Inflammatory macrophage (primary cell): ENCODE measurements at places on chromosomes 1 and 21.

- DNase-seq: no peak
These were observed 257.8 kb upstream of the HOOK1 start for GRCh38 chr1:59556802-59557548.

DNA sequence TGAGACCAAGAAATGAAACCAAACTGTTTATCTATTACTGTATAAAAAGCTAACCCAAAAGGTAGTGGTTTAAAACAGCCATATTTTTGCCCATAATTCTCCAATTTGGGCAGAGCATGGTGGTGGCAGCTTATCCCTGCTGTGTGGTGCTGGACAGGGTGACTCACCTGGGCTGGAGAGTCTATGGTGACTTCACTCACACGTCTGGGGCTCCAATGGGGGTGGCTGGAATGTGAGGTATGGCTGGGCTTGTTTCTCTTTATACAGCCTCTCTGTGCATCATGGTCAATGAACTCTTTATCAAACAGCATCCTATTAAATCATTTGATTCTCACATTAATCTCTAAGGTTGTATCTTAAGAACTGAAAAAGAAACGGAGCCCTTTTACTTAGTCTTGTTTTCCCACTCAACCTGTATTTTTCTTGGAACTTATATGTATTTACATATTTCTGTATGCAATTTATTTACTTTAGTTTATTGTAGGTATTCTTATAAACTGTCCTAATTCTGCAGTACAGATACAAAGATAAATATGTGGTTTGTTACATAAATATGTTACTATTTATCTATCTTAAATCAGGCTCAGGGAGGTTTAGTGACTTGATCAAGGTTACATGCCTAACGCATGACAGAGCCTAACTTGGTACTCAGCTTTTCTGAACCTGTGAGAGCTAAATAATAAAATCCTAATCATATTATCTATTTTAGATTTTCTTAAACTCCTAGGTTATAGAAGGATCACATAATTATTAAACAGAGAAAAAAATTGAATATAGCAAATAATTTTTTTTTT is 37.5 kb upstream of the WLS start:
- DNase-seq: no peak

DNA sequence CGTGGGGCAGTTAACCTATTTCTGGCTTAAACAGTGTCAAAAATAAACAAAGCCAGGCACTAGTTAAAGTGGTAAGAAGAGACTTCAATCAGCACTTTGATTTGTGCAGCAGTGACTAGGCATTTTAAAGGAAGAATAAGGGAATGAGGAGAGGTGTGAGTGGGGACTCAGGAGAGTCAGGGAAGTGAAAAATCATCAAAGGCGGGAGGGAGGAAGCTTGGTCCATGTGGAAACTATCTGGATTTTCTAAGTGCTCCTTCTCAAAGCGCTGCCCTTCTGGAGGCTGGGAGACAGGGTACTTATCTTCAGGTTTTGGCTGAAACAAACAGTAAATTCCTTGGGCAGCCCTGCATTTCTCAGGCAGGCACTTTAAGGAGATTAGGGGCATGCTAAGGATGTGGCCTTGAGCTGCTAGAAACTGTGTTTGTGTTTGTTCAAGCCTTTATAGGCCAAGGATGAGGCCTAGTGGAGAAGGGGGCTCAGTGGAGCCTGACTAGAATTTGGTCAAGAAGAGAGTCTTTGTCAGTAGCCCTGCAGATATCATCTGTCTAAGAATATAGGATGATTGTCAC is 486.5 kb downstream of the SIPA1L2 start:
- DNase-seq: no peak

GRCh38 chr1:246216906-246217305 is 290.2 kb downstream of the SMYD3 start:
- DNase-seq: no peak

DNA sequence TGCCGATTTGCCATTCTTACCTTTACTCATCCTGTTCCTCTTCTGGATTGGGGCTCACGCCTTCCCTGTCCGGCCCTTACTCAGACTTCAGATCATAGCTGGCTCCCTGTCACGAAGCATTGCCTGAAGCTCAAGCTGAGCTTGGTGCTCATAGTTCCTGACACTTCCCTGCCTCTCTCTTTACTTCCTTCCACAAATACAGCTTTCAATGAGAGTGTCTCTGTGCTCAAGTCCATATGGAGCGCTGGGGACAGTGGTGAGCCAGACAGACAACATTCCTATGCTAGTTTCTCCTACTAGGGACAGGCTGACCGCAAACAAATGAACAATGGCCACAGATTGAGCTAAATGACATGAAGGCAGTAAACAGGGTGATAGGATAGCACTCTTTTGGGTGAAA is 38.1 kb downstream of the HHAT start:
- DNase-seq: no peak

DNA sequence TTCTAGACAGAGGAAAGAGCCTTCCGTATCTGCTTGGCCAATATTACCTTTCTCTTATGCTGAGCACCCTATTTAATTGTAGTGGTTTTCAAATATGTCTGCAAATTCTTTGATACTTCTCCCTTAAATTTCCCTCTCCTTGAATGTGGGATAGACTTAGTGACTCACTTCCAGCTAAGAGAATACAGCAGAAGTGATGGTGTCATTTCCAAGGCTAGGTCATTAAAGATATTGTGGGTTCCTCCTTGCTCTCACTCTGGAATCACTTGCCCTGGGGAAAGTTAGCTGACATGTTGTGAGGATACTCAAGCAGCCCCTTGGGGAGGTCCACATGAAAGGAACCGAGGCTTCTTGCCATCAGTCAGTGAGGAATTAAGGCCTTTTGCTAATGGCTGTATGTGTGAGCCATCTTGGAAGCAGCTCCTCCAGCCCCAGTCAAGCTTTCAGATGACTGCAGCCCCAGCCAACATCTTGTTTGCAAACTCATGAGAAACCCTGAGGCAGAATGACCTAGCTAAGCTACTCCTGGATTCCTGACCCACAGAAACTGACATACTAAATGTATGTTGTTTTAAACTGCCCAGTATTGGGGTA is 8.1 kb upstream of the CITED4 start:
- peak; percentile 17 for DNase-seq

GRCh38 chr1:86517336-86517735 is 29.5 kb upstream of the CLCA4 start:
- no peak for DNase-seq

DNA sequence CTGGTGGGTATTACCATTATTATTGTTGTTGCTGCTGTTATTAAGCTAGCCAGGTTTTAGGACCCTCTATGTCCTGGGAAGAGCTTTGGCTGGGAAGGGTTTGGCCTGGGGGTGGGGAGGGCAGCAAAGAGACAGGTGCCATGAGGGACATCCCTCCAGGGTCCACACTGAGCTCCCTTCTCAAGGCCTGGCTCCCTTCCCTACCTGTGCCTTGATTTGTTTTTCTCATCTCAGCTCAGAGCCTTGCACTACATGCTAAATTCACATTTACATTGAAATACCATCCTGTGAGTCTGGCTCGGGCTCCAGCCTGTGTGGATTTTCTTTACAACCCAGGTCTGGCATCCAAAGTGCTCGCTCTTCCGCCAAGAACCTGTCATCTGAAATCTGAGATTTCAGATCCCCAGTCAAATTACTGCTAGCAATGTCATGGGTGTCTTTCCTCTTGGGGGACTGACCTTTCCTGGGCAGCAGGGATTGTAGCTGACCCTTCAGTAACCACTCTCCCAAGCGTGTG is 536.3 kb downstream of the PTPRU start:
- DNase-seq: no peak

DNA sequence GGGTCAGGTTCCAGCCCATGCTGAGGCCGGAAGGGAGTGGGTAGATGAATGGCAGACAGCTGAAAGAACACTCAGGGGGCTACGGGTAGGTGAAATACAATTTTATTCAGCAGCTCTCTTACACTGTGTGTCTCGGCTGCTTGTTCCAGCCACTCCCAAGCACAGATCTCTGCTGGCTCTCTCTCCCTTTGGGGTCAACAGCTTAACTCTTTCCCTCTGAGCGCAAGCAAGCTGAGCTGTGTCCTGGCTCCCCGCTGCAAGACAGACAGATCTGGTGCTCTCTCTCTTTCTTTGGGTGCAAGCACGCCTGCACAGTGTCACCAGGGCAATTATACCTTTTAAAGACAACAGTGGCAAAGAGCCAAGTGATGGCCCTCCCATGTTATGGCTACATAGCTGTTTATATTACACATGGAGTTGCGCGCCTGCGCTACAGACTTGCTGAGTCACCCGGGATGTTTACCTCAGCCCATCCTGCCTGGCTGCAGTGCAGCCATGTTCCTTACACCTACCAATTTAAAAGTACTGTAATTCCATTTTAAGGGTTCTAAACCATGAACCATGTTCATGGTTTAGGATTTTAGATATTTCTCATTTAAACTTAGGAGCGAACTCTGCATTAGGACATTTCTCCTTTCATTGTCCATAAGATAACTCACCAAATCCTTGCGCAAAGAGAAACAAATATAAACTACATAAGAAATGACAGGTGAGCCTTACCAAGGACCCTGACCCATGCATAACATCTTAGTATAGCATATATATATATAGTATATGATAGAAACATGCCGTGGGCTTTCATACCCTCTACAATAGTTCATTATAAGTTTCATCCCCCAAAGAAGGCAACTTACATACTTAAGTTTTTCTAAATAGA is 396.5 kb downstream of the SMYD3 start:
- DNase-seq: no peak

GRCh38 chr1:7984811-7985210 is 23.3 kb downstream of the PARK7 start:
- no peak for DNase-seq

DNA sequence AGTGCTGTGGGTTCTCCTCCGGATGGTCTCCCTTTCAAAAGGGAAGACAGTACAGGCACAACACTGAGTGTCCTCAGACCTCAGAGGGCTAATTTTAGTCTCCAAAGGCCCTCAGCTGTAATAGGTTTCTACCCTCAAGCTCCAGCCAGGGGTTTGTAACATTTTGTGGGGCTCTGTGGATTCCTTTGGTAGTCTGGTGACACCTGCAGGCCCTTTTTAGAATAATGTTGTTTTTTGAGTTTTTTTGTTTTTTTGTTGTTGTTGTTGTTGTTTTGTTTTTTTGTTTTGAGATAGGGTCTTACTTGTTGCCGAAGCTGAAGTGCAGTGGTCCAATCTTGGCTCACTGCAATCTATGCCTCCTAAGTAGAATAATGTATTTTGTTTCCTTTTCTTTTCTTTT is 15.0 kb upstream of the TMEM201 start:
- no peak for DNase-seq

DNA sequence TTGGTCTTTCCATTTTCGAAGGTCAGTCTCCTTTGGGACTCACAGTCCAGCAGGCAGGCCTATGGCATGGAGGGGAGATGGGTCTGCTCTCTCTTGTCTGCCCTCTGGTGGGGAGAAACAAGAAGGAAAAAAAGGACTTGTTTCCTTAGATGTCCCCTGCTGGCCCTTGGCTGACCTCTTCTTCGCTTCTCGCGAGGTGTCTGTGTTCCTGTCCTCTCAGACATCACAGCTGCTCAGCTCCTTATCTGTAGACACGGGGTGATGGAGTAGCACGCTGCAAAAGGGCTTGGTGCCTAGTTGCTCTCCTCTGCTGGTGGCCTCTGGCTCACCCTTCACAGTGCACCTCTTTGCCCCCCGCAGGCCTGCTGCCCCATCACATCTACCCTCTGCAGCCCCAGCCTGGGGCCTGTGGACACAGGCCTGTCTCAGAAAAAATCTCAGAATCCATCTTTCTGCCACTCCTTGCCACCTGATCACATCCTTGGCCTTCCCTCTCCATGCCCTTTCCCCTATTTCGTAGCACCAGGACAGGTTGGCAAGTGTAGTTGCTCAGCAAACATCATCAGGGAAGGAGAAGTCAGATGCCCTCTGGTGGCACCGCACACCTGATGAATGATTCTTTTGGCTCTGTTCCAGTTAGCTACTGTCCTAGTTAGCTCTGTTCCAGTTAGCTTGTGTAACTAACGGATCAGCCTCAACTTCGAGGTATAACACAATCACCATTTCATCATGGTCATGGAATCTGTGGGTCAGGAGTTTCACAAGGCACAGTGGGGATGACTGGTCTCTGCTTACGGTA is 18.7 kb upstream of the AK2 start:
- DNase-seq: peak; percentile 78

- DNase-seq: no peak
These were observed 109.6 kb downstream of the AKT3 start for GRCh38 chr1:243740255-243740999.

DNA sequence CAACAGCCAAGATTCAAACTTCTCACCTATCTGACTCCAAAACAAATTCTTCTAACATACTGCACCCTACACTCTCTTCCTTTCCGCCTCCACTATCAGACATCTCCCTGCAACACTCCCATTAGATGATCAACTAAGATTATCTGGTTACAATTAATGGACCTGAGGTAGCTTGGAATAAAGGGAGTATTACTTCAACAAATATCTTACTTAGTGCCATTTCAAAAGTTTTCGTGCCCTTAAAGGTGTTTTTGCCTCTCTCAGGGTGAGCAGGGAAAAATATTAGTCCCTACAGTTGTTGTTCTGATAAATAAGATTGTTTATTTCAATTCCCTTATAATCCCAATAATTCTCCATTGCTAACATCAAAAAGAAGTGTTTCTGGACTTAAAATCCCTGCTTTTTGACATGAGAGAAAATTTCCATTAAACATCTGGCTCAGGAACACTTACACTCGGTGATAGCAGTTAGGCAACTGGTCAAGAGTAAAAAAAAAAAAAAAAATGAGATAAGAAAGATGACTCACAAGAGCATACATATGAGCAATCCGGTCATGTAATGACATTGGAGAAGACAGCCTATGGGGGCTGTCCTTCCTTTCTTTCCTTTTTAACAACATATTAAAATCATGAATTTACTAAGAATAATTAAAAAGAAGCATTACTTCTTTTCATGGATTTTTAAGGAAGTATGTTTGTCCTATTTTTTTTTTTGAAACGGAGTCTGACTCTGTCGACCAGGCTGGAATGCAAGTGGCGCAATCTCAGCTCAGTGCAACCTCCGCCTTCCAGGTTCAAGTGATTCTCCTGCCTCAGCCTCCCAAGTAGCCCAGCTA is 7.6 kb downstream of the RSBN1 start:
- DNase-seq: peak; percentile 59

DNA sequence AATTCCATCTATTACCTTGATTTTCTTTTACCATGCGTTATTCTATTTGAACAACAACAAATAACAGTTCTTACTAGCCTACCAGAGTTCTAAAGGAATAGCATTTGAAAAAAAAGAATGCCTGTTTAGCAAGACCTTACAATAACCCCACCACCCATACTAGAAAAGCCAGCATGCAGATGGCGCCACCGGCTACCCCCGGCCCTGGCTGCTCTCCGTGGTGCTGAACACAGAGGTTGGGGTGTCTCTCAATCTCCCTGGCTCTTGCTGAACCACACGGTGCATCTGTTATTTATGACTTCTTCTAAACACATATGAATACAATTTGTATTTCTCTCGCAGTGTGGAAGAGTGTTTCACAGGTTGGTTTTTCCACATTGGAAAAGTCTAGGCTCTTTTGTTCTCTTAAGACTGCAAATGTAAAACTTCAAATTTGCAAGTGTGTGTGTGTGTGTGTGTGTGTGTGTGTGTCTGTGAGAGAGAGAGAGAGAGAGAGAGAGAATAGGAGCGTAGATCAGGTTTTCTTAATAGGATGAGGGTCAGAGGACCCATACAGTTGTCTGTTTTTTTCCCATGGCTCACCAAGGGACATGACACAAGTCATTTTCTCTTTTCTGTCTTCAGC is 13.6 kb downstream of the GRIK3 start:
- no peak for DNase-seq
